ENCODE measurements at places on chromosomes 13 and 19.

DNA sequence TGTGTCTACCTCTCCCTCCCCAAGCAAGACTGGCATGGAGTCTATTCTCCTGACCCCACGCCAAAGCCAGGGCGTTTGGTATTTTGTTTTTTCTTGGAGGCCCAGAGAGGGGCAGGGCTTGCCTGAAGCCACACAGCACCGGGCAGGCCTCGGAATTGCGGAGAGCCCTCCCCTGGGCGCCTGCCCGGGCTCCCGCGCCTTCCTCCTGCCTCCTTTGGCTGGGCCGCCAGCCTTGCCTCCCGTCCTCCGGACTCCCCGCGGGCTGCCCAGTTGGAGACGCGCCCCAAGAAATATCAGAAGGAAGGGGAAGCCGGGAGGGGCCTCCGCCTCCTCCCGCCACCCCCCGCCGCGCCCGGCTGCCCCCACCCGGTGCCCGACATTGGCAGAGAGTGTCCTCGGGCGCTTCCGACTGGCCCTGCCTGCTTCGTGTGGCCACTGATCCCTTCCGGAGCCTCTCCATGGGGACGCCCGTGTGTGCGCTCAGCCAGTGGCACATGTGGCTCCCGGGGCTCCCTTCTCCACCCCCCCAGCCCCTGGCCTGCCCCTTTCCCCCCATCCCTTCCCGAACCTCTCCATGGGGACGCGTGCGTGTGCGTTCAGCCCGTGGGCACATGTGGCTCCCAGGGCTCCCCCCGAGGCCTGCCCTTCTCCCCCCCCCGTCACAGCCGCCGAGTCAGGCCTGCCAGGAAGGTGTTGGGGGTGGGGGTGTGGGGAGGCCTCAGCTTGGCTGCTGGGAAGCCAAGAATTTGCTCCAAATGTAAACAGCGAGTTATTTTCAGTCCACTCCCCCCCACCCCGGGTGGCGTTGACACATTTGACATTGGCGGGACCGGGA, 37.3 kb downstream of the NFIC start:
- DNase-seq: no peak

GRCh38 chr19:54791476-54791875, 11.9 kb upstream of the KIR2DL4 start:
- no peak for DNase-seq

- DNase-seq: no peak
Observed at GRCh38 chr19:53644061-53644816, 12.4 kb downstream of the DPRX start.

DNA sequence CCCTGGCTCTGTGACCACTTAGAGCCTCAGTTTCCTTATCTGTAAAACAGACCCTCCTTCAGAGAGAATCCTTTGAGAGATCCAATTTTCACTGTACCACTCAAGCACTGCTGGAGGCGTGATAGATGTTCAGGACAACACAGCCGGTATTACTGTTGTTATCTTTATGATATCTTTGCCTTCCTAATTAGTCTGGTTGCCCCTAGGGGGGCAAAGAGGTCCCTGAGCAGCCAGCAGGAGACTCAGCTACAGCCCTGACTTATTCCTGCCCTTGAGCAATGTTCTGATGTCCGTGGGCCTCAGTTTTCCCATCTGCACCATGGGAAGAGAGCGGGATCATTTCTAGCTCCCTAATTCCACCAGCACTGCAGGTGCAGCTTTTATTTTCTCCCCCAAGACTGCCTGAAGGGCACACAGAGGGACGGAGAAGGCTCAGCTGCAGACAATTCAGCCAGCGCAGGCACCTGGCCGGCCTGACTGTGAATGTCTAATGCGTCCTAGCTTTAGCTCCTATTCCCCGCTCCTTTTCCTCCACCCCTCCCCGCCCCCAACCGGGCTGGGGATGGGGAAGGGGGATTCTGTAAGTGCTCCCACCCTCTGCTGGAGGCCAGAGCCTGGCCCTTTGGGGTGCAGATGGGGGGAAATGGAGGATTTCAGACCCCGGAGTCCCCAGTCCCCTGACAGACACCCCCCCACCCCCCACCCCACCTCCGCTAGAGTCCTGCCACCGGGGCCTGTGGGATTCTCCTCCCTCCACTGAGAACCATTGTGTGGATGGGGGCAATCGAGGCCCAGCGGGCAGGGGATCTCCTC, 16.2 kb downstream of the TLE5 start:
- no peak for DNase-seq

- DNase-seq: no peak
Observed at GRCh38 chr13:31768351-31768750, 29.0 kb downstream of the RXFP2 start.

- peak; percentile 51 for DNase-seq
Observed at GRCh38 chr19:54164369-54165068, 5.0 kb upstream of the LENG1 start.

DNA sequence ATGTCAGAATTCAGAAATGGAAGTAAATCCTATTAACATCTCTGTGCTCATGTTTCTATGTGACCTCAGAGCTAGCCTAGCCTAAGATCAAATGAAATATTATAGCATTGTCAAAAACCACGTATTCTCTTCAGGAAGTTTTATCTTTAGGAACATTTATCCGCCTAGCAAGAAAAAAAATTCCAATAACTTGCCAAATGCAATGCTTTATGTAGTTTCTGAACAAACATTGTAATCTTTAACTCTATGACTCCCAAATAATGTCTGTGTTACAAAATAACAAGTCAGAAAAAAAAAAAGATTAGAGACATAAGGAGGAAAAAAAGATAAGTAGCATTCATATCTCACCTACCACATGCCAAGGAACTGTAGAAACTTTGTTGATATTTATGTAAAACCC, 18.4 kb upstream of the IPO5 start:
- DNase-seq: no peak

DNA sequence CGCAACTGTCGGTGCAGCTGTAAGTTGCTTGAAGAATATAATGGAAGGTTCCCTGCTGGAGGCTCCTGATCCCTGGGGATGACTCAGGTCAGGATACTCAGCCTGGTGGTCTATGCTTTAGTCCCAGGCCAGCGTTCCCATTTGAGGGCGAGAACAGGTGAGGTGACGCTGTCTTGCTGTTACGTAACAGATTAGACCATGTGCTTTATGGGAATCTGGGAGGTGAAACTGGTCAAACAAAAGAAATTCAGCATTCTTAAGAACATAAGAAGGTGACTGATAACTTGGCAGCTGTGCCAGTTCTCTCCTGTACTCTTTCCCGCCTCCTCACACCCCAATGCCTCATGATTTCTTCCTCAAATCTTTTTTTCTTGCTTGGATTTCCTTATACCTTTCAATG, at the start of gene CXCL17:
Gene CXCL17, minus strand, starts transcription at position 114 of the 400 bp plus-strand sequence. CDS start 114 bp downstream, outside the sequence.
- no peak for DNase-seq

DNA sequence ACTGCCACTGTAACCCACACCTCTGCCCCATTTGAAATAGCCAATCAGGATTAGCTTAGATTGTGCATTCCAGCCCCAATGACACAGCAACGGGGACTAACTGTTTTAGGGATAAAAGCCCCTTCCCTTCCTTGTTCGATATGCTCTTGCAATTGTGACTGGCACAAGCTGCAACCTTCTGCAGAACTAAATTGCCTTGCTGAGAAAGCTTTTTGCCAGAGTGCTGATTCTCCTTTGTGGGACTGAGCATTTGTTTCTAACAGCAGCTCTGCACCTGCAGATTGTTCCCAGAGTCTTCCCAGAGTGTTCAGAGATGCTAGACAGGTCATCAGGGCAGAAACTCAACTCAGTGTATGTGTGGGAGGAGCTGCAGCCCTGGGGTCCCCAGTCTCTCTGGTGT, 115.8 kb downstream of the ZNF675 start:
- DNase-seq: no peak

GRCh38 chr13:46757640-46758039, 39.3 kb downstream of the ESD start:
- DNase-seq: no peak

DNA sequence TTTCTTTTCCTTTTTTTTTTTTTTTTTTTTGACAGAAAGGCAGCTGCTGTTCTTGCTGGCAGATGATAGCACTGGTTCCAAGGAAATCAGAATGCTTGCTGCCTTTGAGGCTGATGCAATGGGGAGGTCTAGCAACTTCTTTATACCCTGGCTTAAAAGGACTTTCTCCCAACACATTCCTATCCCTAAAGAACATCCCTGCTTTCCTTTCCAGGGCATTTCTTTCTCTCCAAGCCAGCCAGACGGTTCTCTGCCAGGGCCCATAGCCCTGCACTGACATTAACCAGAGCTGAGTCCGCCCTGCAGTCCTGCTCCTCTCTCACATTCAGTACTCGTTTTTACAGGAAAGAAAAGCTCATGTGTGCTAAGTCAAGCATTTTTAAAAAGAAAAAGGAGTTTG, 133.9 kb upstream of the WASF3 start:
- no peak for DNase-seq
